ENCODE measurements at places on chromosomes 1 and 21.
A peak's percentile ranks its signal among the peaks of the same experiment; 100 is the strongest.

DNA sequence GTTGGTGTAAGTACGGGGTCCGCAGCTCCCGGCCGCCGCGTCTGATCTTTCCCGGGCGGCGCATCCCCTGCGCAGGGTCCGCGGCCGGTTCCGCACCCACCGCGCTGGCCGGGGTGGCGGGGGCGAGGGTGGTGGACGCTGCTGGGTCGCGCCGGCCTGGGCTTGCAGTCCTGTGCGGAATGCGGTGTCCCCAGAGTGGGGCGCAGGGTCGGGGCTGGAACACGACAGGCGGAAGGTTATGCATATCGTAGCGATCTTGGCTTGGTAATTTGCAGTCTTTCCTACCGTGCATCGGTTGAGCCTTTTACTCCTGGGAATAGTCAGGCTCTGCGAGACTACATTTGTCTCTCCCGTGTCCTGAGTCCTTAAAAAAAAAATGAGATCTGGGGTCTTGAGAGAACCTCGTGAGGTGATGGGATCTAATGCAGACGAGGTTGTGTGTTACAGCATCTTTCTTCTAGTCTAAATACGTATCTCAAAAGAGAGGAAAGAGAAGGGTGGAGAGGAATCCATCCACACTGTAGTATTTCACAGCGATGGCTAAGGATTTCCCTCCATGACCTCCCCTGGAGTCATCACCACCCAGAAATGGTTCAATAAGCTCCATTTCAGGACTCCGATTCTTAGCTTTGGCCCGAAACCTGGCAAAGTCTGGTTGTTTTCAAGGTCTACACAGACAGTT, 572 bp downstream of the ATP1B1 start:
- DNase-seq = peak; percentile 48

DNA sequence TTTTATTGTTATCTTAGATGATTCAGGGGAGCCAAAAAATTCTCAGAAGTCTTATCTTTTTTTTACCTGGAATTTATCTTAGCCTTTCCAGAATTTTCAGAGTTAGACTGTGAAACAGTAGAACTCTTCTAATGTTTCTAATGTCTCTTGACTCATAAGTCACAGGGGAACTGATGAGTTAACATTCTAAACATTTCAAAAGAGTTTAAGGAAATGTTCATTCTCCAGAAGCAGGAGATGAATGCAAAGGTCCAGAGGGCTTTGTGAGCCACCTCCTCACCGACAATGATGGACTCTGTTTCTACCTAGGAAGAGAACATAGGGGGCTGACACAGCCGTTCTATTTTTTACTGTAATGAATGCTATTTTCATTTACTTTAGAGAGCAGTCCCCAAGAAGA, 157.5 kb downstream of the BRINP2 start:
- no peak for DNase-seq

GRCh38 chr1:94611681-94612475, 70.3 kb upstream of the F3 start:
- no peak for DNase-seq

GRCh38 chr1:44154049-44154448, 12.6 kb upstream of the KLF18 start:
- no peak for DNase-seq

DNA sequence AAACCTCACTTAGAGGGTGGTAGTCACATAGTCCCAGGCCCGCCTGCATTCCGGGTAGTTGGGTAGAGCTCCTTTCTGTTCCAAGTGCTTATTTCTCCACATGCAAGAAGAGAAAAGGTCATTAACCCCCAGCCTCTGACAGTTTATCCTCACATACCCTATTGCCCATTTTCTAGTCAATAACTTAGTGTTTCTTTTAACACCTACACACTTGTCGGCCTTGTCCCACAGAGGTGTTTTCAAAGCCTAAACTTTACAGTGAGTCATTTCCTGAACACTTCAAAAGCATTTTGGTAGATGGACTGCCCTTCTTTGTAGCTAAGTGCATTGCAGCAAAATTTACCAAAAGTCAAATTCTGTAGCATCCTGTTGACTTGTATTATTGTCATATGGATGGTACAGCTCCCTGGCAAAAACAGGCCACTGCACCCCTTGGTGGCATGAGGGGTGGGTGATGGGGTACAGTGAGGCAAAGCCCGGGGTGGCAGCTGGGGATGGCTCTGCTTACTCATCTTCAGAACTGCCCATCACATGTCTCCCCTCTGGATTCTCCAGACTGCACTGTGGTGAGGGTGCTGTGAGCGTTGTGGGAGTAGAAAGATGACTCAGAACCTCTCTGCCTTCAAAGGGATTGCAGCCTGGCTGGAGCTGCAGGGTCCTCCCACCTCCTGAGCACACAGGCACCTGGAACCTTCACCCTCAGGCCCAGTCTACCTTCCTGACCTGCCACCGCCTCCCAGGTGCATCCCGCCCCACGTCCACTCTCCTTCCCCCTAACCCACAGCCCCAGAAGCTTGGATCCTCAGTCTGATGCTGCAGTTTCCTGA, 45.8 kb upstream of the DMRTB1 start:
- peak; percentile 67 for DNase-seq

DNA sequence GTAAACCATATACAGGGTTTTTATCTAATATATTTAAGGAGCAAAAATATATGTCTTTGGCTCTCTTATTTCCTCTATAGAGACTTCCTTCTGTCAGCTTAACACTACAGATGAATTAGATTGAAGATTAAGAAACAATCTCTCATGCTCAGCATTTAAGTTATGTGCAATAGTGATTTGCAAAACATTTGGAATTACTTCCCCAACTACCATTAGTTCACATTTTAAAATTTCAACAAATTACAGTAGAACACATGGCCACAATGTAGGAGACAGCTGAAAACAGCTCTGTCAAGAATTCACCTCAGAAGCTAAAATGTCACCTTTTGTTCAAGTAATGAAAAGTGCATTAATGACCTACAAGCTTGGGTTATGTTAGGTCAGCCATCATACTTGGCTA, 177.9 kb downstream of the EIF4G3 start:
- DNase-seq = no peak

DNA sequence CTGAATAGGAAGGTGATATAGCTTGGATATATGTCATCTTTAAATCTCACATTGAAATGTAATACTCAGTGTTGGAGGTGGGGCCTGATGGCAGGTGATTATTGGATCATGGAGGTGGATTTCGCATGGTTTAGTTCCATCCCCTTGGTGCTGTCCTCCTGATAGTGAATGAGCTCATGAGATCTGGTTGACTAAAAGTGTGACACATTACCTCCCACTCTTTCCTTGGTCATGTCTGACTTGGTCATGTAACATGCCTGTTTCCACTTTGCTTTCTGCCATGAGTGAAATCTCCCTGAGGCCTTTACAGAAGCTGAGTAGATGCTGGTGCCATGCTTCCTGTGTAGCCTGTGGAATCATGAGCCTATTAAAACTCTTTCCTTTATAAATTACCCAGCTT, 664.5 kb upstream of the NR5A2 start:
- DNase-seq = no peak

DNA sequence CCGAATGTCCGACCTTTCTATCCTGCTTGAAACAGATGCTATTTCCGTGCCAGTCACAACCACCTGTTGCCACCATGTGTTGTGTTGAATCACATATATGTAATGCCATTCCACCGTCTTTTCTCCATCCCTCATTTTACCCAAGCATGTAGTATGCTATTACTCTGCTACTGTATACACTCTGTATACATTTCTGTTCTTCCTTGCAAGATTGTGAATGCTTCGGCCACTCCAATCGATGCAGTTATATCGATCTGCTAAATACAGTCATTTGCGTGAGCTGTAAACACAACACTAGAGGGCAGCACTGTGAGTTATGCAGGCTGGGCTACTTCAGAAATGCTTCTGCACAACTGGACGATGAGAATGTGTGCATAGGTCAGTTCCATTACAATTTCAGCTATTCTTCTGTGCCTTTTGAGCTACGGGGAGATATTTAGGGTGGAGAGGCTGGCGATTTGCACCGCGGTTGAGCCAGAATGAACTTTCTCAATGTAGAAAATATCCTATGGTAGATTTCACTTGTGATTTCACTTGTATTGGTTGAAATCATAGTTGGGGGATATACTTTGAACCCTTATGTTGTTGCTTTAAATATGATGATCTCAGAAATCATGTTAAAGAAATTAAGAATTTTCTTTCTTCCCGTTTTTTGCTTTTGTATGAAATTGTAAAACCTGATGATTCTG, 289.8 kb downstream of the NTNG1 start:
- peak; percentile 66 for DNase-seq

- no peak for DNase-seq
These were observed 78.1 kb upstream of the ZNF644 start for GRCh38 chr1:91099746-91100621.

DNA sequence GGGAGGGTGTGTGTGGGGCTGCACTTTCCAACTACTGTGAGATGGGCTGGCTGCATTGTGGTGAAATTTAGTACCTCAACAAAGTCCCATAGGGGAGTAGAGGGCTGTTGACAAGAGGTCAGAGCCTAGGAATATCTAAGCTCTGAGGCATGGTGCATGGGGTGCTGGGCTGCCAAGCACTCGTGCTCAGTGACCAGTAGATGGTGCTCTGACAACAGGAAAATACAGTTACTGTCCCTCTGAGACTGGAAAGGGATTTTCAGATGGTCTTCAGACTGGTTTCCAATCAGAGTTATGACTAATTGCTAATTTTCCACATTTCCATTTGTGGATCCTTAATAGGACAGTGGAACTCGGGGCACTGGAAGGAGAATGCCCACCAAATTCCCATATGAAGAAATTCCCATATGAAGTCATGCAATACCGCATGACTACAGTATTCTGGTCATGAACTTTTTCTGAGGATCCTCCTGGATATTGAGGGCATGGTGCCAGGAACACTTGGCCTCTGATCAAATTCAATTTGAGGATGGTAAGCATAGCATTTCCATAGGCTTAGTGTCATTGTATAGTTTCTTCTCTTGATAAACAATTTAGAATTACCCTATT, 4.1 kb upstream of the CACNA1E start:
- DNase-seq = peak; percentile 62

Measured in ACHN (cell line).